ENCODE measurements at places on chromosomes 2 and 18. TPM values are rescaled to one million over a fixed set of nuclear protein-coding genes. Genes with fewer than 3 reads are reported as not detected.

Gene SIX3
- not detected for total RNA-seq

- DNase-seq, result no peak
These were observed 597 bp downstream of the RNF103 start for GRCh38 chr2:86623043-86623493.

Gene RAB27B
- total RNA-seq, result 2.3 TPM

DNA sequence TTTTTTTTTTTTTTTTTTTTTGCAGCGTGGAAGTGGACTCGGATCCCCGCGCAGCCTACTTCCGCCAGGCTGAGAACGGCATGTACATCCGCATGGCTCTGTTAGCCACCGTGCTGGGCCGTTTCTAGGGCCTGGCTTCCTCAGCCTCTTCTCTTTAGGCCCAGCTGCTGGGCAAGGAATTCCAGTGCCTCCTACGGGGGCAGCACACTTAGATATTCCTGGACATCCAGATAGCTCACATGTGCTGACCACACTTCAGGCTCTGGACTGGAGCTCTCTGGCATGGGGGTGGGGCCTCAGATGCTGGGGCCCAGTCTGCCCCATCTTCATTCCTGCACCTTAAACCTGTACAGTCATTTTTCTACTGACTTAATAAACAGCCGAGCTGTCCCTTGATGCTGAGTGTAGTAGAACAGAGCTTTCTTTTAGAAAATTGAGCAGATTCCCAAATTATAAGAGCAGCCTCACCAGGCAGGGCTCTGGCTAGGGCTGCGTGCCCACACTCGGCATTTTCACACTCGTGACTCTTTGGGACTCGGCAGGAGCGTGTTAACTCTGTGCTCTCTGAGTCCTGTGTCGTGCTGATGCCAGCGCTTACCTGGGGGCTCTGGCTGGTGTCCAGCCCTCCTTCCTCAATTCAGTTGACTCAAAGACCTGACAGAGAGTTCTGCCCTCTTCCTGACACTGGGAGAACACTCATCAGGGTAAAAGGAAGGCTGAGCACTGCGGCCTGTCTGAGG lies 19.3 kb downstream of the SLC30A3 start:
- DNase-seq, result no peak

DNA sequence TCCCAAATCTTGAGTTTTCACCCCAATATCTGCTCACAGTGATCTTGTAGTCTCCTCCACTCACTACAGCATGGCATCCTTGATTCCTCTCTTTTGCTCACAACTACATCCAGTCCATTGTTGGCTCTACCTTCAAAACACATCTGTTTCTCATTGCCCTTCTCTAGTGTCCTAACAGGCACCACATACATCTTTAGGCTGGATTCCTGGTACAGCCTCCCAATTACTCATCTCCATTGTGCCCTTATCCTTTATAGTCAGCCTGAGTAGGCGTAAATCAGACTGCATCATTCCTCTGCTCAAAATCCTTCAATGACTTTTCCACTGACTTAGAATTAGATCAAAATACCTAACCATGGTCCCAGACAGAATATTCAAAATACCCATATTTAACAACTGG lies 10.7 kb upstream of the TAF1B start:
- no peak for DNase-seq

Gene LIMS3
- total RNA-seq, result 1.7 TPM

- DNase-seq, result no peak
These were observed 19.4 kb upstream of the ZSWIM2 start for GRCh38 chr2:186868344-186868743.

Gene ABCB11
- total RNA-seq, result not detected

GRCh38 chr18:2212598-2213205 lies 358.6 kb downstream of the METTL4 start:
- DNase-seq, result no peak

DNA sequence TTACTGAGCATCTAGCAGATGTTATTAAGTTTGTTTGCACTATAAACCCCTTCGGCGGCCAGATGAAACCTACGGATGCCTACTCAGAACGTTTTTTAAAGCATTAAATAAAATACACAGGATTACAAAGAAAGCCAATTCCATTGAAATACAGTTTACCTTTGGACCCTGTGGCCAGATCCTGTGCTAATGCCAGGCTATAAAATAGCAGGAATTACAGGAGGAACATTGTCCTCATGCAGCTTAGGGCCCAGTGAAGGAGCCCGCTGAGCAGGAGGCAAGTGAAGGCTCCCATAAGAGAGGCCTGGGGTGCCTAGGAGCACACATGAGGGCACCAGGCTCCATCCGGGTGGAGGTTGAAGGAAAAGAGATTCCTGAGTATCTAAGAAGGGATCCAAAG lies 310.4 kb downstream of the MTX2 start:
- DNase-seq, result no peak

GRCh38 chr2:28583899-28584553 lies 88.2 kb downstream of the PLB1 start:
- no peak for DNase-seq

- DNase-seq, result no peak
These were observed 115.0 kb upstream of the LGALSL start for GRCh38 chr2:64338910-64339500.

Gene CXCR1
- 0.51 TPM for total RNA-seq

DNA sequence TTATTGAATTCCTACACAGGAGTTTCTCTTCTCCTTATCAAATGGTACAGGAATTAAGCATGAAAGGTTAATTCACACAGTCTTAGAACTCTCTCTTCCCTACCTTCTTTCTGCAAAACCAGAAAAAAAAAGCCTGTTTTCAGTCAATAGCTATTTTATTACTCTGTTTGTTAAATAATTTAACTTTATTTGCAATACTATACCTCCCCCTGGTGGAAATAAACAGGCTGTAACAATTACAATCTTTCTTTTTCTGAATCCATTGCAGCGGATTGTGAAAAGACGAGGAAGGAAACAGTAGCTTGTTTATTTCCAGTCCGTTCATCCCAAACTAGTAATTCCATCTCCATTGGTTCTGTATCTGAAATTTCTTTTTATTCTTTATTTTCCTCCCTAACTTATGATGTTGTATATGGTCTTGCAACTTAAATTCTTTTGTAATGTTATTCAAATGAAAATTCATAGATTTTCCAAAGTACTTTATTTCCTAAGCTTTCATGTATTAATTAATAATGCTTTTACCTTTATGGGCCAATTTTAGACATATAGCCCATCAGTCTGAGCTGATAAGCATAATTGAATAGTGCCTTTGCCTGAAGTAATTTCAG lies 165.2 kb downstream of the SH3BP4 start:
- no peak for DNase-seq

- DNase-seq, result no peak
These were observed 14.9 kb upstream of the KLF11 start for GRCh38 chr2:10028407-10028987.

DNA sequence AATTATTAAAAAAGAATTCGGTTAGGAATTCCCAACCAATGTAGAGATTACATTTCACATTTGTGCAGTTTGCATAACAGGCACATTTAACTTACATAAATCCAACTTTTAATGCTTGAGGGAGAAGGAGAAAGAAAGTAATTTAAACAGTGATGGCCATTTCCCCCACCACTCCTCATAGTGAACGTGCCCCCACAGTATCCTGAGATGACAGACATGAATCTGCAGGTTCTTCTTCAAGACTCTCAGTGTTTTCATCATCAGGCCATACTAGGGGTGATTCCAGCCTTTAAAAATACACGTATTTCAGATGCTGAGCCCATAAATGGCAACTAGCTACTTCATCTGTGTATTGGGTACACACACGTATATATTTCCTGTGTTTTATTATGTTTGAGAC lies 51.3 kb upstream of the WIPF1 start:
- DNase-seq, result no peak

DNA sequence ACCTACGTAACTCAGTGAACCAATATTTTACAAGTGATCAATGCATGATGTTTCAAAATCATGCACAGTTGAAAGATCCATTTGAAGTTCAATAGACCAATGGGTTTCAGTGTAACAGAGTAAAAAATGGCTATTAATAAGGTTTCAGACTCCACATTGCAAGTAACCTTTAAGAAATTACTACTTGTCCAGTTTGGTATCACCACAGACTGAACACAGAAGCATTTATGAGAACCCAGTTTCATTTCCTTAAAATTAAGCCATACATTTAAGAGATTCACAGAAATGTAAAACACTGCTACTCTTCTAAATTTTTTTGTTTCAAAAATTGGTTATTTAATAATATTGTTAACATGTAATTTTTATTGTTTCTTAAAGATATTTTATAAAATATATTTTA lies 98.9 kb upstream of the CHRNA1 start:
- no peak for DNase-seq

- no peak for DNase-seq
These were observed 188.2 kb downstream of the LTBP1 start for GRCh38 chr2:33134791-33135560.

DNA sequence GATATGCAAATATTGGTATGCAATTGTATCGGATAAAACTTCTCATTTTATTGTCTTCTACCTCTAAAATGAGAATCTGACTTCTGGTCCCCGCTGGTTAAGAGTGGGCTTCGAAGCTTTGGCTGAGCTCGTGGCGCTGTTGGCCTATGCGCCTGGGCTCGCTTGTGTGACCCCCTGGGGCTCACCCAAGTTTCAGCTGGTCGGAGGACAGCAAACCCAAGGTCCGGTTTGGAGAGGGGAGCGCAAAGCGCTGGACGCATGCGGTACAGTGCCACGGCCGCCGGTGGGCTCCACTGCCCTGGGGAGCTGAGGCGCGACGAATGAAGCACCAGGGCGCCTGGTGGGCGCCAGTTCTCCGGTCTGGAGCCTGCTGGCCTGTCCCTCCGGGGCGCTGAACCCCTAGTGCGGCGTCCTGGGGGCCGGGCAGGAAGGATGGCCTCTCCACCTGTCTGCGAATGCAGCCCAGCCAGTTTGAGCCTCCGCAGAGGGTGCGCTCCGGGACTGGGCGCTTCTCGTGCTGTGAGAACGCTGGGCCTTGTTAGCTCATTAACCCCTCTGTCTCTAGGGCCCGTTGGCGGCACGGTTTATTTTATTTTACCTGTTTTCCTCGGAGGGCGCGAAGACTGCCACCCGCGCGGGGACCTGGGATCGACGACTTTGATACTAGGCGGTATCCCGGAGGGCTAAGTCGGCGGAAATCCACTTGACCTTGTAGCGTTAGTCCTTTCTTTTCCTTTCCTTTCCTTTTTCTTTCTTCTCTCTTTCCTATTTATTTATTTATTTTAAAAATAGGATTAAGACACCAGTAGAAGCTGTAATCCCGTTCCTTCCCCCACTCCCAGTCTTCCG lies 10.4 kb downstream of the MEIS1 start:
- DNase-seq, result no peak

Gene FIGN
- total RNA-seq, result not detected

Gene DLGAP1
- not detected for total RNA-seq

Gene DIPK1C
- not detected for total RNA-seq

DNA sequence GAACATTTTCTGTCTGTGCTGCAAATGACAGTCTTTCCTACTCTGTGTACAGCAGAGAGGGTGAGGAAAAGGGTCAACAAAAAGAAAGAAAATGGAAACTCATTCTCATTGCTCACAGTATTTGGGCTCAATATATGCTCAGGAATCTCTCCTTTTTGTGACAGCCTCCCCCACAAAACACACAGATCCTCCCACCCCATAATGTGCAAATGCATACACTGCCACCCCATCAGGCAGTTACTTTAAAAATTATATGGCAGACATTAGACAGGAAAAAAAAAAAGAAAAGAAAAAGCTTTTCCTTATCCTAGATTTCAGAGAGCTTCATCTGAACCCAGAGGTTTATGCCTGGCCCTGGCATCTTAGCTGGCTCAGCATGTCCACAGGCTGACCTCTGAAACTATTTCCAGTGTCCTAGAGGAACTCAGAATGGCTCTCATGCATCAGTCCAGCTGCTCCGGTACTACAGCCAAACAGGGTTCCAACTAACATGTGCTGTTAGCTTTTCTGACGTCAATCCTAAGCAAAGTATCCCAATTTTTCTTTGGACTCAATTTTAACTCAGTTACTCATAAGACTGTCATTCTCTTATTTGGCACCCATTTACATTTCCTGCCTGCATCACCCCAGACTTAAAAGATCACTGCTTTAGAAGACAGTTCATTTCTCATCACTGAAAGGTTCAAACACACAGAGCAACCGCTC lies 105.9 kb downstream of the RBMS1 start:
- no peak for DNase-seq

- DNase-seq, result no peak
These were observed 51.9 kb upstream of the ODC1 start for GRCh38 chr2:10499911-10500521.

All from naive thymus-derived CD4-positive, alpha-beta T cell (primary cell).